ENCODE measurements at places on chromosomes 7 and 10.
A peak's percentile ranks its signal among the peaks of the same experiment; 100 is the strongest.

GRCh38 chr7:142566271-142566670 is 183.0 kb upstream of the PRSS1 start:
- no peak for DNase-seq

DNA sequence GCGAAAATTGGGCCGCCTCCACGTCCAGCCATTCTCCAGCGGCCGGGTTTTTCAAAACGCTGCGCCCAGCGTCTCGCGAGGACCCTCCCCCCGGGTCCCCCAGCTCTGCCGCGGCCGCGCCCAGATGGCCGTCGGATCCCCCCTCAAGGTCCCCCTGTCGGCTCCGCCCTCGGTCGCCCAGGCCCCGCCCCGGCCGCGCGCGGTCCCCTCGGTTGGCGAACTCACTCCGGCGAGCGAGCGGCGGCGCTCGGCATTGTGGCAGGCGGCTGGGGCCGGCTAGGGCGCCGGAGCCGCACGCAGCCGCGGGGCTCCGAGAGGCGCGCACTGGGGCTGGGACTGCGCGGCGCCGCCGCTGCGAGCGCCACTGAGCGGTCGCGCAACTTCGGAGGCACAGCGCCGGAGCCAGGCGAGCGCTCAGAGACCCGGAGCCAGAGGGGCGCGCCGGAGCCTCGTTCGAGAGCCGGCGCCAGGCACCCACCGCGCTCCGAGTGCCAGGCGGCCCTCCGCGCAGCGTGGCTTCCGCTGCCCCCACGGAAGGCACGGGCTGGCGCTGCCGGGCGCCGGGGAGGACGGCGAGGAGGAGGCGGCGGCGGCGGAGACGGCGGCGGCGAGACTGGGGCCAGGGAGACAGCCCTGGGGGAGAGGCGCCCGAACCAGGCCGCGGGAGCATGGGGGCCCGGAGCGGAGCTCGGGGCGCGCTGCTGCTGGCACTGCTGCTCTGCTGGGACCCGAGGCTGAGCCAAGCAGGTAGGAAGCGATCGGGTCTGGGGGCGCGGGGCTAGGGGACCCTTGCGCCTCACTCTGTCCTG is at the start of gene UNC5B:
UNC5B (plus strand) TSS at position 253 of the 809 bp plus-strand sequence; CDS start at position 669, 416 bp downstream.
- DNase-seq = peak; percentile 24

DNA sequence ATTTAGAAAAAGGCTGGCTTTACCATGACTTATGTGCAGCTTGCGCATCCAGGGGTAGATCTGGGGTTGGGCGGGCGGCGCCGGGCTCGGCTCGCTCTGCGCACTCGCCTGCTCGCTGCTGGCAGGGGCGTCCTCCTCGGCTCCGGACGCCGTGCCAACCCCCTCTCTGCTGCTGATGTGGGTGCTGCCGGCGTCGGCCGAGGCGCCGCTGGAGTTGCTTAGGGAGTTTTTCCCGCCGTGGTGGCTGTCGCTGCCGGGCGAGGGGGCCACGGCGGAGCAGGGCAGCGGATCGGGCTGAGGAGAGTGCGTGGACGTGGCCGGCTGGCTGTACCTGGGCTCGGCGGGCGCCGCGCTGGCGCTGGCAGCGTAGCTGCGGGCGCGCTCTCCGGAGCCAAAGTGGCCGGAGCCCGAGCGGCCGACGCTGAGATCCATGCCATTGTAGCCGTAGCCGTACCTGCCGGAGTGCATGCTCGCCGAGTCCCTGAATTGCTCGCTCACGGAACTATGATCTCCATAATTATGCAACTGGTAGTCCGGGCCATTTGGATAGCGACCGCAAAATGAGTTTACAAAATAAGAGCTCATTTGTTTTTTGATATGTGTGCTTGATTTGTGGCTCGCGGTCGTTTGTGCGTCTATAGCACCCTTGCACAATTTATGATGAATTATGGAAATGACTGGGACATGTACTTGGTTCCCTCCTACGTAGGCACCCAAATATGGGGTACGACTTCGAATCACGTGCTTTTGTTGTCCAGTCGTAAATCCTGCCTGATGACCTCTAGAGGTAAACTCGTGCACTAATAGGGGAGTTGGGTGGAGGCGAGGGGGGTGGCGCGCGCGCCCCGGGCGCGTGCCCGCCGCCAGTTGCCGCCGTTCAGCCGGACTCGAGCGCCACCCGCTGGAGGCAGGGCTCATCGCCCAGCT is at the start of gene HOXA5:
HOXA5 (minus strand) TSS at position 659 of the 927 bp plus-strand sequence; CDS start at position 585, 74 bp downstream.
- no peak for DNase-seq

DNA sequence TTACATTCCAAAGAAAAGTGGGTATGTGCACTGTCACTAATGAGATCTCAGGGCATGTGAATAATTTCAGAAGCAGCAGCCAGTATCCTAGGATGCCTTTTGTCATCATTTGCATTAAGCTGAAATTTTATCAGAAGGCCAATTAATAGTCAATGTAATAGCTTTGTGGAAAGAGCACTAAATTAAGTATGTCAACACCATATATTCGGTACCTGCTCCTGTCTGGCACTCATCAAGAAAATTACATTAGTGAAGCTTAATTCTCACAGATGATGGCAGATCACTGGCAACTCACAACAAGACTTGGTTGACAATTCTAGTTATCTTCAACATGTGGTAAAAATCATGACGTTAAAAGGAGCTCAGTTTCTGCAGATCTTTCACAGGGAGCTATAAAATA is 271.4 kb downstream of the PARD3 start:
- no peak for DNase-seq

DNA sequence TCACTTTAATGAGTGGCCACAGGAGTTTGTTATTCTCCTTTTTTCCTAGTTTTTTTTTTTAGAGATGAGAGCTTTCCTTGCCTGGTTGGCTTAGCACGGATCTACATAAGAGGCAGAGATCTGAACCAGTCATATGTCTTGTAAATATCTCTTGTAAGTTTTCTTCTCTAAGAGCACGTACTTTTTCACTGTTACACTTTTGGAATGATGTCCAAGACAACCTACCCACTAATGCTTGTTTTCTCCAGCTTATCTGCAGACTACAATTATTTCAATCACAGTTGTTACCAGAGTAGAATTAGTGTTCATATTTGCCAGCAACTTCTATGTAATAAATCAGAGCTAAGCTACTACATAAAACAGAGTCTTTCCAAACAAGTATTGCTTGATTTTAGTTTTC is 444.6 kb downstream of the KCNMA1 start:
- no peak for DNase-seq

- no peak for DNase-seq
These were observed 614 bp upstream of the ADAMTS14 start for GRCh38 chr10:70671619-70672164.
